Head of caudate nucleus (tissue), 42 donors: ENCODE measurements at places on chromosomes 16 and 17.

- DNase-seq, result no peak
Measured at GRCh38 chr16:51393381-51394005, 242.4 kb upstream of the SALL1 start.

DNA sequence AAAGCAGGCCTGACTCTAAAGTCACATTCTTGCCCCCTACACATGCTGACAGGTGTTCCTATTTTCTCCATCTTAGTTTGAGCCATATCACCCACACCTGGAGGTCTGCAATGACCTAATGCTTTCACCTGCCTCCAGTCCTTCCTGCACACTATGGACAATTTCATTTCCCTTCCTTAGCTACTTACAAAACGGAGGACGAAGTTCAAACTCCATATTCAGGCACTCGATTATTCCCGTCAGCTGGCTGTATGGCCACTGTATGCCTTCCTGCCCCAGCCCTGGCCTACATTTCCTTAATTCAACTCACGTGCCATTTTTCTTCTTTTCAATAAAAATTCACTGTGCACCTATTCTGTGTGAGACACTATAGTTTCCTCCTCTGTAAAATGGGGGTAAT lies 44.9 kb downstream of the GRIN2A start:
- DNase-seq, result no peak

- no peak for DNase-seq
Measured at GRCh38 chr16:61366006-61366405, 670.2 kb downstream of the CDH8 start.

DNA sequence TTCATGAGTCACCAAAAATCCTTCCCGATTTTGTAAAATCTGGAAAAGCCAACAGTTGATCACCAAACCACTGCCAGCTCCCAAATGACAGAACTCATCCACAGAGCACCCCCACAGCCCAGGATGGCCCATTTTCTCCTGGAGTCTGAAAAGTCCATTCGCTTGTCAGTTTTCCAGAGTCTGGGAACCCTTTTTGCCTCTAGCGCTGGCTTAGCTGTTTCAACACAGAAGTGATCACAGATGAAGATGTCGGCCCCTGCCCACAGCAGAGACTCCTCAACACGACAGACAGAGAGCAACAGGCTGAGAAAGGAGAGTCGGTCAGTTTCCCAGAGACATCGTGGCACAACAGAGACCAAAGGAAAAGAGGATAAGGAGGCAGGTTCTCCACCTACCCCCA lies 66.4 kb downstream of the NXN start:
- no peak for DNase-seq

- DNase-seq, result no peak
Measured at GRCh38 chr16:4966736-4967453, 8.8 kb downstream of the SEC14L5 start.

DNA sequence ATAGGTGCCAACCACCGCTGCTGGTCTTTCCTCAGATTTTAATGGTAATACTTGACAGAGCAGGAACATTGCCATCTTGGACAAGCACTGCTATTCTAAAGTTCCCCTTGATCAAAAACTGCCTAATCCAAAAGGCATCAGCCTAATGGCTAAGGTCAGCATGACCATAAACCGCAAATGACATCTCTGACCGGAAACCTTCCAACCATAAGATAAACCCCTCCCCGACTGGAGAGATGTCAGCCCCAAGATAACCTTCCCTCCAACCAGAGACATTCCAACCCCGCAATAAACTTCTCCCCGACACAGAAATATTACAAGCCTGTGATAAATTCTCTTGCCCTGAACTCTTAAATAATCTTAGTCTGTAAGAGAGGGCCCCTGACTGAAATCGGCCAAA lies 7.4 kb upstream of the DHX40 start:
- no peak for DNase-seq

DNA sequence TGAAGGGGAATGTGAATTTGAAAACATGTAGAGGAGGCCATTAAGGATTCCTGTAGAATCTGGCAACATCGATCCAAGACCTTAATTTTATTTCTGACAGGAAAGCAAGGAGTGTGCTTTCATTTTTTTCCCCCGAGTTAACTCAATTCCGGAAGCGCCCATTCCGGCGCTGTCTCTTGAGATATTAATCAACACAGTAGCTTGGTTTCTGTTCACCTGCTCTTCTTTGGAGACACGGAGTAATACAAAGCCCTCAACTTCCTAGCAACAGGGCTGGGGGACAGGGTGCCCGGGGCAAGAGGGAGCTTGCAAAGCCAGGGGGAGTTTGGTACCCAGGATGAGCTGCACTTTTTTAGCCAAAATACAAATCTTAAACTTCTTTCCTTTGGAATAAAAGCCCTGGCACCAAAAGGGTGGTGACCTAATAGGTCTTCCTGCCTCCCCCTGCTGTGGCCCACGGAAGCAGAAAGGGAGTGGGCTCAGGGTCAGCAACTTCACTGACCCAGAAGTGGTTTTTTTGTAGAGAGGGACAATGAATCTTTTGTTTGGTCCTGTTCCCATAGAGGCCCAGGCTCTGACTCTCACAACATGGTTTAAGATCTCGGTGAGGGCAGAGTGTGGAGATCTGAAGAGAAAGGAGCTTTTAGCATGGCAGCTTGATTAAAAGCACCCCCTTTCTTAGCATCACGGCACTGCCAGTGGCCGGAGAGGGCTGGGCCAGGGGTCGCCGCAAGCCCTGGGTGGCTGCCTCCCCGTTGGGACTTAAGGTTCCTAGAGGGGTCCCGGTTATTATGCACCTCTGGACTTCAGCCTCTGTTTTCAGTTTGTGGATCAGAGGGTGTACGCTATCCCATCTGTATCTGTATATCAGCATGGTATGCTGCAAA lies 207.3 kb downstream of the CCDC182 start:
- no peak for DNase-seq

- DNase-seq, result no peak
Measured at GRCh38 chr17:31389657-31390381, 1.7 kb upstream of the RAB11FIP4 start.

DNA sequence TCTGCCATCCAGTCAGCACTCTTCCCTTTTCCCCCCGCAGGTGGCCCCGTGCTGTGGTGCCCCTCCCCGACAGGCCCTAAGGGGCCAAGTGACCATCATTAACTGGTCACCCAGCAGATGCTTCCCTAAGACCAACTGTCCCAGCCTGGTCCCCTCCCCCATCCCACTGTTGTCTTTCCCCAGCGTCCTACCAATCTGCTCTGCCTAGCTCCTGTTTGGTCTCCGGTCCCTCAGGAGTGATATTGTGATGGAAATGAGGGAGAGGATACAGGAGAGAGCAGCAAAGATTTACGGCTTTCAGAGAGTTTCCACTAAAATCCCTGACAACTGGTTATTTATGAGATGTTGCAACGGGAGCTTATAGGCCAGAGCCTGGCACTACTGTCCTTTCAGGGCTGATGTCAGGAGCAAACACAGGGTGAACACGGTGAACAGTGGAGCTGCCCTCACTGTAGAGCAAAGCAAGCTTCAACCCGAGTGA lies 1.4 kb upstream of the TTLL6 start:
- DNase-seq, result no peak

- no peak for DNase-seq
Measured at GRCh38 chr16:31243734-31244670, 15.8 kb upstream of the ITGAM start.

GRCh38 chr16:68281368-68282063 lies 17.2 kb downstream of the SLC7A6 start:
- DNase-seq, result no peak

DNA sequence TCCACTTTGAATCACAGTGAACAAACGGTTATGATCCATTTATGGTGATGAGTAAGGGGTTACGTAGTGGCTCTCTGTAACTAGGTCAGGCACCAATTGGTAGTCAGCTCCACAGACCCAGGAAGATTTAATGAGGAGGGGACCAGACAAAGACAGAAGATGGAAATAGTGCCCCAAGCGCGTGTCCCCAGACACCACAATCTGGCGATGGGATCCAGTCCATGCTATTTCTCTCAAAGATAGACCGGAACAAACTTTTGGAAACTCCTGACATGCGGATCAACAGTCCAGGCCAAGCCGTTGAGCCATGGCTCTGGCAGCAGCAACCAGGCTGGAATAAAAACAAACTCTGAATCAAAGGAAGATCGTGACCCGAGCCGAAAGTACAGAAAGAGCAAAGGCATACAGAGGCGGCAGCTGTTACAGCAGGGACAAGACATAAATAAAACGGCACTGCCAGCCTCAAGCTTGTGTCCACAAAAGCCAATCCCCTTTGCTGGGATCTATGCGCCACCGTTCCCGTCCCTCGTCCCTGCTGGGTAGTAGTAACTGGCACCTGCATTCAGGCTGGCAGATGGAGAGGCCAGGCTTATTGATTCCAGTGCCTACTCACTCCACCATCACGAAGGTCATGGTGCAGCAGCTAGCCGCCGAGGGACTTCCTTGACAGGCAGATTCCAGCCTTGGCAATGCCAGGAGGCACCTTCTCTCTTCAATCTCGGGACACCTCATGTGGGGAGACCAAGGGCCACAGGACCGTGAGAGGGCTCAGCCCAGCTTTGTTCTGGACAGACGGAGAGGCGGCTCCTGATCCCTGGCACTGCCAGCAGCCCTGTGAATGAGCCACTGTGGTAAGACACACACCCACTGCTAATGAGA lies 50.2 kb downstream of the CDH11 start:
- DNase-seq, result peak; percentile 67

DNA sequence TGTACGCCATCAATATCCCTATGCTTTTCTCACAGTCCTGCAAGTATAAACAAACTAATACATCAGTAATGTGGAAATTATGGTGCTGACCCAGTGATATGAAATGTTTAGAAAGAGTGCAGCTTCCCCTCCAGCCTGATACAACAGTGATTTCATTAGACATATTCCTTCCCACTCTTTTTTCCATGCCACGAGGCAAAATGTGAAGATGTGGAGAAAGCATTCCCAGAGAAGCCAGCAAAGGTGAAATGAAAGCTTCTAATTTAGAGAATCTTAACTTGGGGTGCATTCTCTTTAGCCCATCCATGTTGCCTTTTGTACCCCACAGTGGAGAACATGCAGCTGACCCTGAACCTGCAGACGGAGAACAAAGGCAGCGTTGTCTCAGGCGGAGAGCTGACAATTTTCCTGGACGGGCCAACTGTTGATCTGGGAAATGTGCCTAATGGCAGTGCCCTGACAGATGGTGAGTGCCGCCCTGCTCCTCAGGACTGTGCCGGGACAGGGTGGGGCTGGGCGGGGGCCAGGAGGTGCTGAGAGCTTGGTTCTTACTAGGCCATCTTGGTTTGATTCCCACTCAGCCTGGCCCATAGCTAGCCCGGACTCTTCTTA lies 77.8 kb downstream of the WWP2 start:
- DNase-seq, result peak; percentile 72

DNA sequence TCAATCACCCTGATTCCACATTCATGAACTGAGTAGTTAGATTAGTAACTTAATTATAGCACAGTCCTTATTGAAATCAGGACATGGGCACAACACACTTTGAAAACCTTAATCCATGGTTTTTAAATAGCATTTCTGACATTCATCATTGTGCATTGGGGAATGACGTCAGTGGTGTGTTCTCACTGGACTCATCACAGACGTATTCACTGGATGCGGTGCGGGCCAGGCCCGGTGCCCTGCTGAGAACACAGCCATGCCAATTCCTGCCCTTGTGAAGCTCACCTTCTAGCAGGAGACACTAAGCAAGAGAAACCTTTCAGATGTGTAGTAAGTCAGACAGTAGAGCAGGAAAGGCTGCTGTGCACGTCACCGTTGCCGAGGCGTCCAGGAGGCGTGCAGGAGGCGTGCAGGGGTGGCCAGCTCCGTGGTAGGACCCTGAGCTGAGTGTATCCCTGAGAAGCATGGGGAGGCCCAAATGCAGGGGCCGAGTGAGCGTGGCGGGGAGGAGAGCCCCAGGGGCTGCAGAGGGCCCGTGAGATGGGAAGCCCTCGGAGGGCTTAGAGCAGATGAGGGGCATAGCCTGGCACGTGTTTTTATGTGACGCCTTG lies 12.9 kb downstream of the BANP start:
- no peak for DNase-seq

GRCh38 chr16:51982715-51983680 lies 563.9 kb downstream of the TOX3 start:
- DNase-seq, result peak; percentile 76

DNA sequence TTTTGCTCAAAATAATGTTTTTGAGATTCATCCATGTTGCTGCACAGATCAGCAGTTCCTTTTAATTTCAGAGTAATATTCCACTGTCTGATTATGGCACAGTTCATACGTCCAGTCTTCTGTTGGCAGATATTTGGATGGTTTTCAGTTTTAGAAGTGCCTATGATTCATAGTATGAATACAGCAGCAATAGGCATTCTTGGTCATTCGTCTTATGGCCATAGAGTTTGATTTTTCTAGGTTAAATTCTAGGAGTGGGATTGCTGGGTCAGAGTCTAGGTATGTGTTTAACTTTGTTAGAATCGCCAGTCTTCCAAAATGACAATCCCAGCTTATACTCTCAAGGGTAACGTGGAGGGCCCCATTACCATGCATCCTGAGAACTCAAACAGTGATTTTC lies 11.5 kb upstream of the IL34 start:
- DNase-seq, result no peak

DNA sequence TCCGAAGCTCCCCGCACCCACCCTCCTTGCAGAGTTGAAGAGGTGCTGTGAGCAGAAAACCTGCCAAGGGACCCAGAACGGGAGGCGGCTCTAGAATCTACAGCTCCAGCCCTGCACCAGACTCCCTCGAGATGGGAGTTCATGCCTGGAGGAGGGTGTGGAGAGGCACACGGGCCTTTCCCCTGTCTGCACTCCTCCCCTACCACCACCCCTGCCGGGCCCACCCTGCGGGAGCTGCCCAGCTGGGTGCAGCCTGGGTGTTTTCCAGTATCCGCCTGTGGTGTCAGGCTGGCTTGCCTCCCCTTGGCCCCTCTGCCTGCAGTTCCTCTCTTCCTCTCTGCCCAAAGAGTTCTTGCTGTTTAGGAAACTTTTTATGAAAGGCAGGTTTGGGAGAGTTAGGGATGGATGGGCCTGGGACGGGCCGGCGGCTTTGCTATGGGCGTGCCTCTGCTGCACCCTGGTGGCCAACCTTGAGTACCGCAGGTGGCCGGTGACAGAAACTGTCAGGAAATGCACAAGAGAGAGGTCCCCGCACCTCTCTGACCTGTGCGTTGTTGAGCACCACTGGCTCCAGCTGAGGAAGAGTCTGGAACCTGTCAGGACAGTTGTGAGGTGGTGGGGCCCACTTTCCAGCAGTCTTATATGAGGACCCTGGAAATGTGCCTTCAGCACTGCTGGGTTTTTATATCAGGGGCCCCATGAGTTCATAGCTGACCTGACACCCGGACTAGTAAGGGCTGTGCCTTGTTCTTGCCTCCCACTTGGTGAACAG lies 354.1 kb downstream of the SEC14L1 start:
- peak; percentile 91 for DNase-seq

- DNase-seq, result peak; percentile 48
Measured at GRCh38 chr16:23836404-23837311, 875 bp downstream of the PRKCB start.

DNA sequence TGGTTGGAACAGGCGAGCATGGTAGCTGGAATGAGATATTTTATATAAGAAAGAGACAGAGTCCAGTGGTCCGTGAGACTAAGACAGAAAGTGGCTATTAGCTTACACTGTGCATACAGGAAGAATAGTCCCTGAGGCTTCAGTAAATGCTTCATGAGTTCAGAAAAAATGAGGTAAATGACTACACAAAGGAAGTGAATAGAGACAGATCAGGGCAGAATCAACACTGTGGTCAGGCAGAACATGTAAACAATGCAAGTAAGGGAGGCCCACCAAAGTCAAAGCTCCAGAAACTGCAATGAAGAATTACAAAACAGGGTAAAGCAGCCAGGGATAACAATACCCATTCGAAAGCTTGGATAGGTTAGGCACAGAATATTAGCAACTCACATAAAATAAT lies 4.8 kb downstream of the ABCA10 start:
- no peak for DNase-seq
